Kidney epithelial cell (primary cell): ENCODE measurements at places on chromosomes 5 and 9. TPM values are rescaled to one million over a fixed set of nuclear protein-coding genes. Genes with fewer than 3 reads are reported as not detected.

The WDR38 gene
- total RNA-seq, result not detected in 2 replicates

The GARIN3 gene
- total RNA-seq, result not detected in 2 replicates

The PLPPR1 gene
- 0.08 TPM in 1 of 2 replicates, not detected in the other for total RNA-seq

- DNase-seq, result no peak
These were observed 73.2 kb upstream of the NR3C1 start for GRCh38 chr5:143476601-143477211.

The PCDHA9 gene
- under 0.01 TPM in 2 replicates for total RNA-seq

- peak; percentile 10 for DNase-seq
These were observed 139.6 kb upstream of the LRRTM2 start for GRCh38 chr5:139014726-139015125.

The DAB2 gene
- 12.6 and 14.6 TPM in 2 replicates for total RNA-seq

GRCh38 chr5:34598177-34598794 lies 57.8 kb upstream of the RAI14 start:
- peak; percentile 87 for DNase-seq

The BSPRY gene
- 9.1 and 9.6 TPM in 2 replicates for total RNA-seq

The ZNF782 gene
- 2.1 and 3.9 TPM in 2 replicates for total RNA-seq

- no peak for DNase-seq
These were observed 2.0 kb downstream of the AK1 start for GRCh38 chr9:127875306-127875966.

The SPOCK1 gene
- total RNA-seq, result 13.1 and 20.1 TPM in 2 replicates

The GLDC gene
- 10.3 and 17.3 TPM in 2 replicates for total RNA-seq

- no peak for DNase-seq
These were observed 143.8 kb downstream of the FBXL7 start for GRCh38 chr5:15643731-15644130.

- DNase-seq, result no peak
These were observed 581 bp upstream of the C9orf40 start for GRCh38 chr9:74953235-74953751.

DNA sequence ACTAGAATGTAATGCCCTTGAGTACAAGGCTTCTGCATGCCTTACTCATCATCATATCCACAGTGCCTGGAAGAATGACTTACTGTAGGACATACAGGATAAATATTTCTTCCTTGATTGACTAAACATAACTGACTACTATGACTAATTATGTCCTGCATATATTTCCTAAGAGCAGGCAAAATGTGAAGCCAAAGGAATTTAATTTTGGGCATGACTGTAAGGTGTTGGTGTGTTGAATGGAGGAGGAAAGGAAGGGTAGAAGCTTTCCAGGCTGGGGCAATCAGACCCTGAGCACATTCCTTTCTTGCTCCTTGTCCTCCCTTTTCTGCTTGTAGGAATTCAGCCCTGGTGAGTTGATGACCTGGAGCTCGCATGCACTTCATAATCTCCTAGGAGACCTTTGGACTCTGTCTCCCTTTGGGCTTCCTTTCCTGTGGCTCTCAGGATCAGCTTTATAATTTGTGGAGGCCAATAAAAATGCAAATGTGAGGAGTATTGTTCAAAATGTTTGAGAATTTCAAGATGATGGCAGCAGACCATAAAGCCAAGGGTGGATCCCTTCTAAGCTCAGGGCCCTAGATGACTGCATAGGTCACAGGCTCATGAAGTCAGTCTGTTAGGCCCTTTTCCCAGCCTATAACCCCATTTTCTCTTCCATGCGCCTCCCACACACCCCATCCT lies 174.0 kb downstream of the HMHB1 start:
- DNase-seq, result no peak

The PCDHGB7 gene
- total RNA-seq, result 14.0 and 14.1 TPM in 2 replicates

The RBM27 gene
- total RNA-seq, result 14.6 and 17.0 TPM in 2 replicates

The NR5A1 gene
- not detected in 2 replicates for total RNA-seq

The CARTPT gene
- not detected in 2 replicates for total RNA-seq
